Skin of body (tissue), 3 donors: ENCODE measurements at places on chromosomes 3 and 15.

DNA sequence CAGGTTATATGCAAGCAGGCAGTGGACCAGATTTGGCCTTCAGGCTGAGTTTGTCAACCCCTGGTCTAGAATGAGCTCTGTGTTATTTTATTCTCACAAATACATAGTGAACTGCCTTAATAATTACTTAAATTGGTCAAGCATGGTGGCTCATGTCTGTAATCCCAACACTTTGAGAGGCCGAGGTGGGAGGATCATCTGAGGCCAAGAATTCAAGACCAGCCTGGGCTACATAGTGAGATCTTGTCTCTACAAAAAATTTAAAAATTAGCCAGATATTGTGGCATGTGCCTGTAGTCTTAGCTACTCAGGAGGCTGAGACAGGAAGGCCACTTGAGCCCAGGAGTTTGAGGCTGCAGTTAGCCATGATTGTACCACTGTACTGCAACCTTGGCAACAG is 15.0 kb downstream of the PLS1 start:
- DNase-seq = no peak

GRCh38 chr15:101159096-101159935 is 92.5 kb downstream of the CHSY1 start:
- no peak for DNase-seq

DNA sequence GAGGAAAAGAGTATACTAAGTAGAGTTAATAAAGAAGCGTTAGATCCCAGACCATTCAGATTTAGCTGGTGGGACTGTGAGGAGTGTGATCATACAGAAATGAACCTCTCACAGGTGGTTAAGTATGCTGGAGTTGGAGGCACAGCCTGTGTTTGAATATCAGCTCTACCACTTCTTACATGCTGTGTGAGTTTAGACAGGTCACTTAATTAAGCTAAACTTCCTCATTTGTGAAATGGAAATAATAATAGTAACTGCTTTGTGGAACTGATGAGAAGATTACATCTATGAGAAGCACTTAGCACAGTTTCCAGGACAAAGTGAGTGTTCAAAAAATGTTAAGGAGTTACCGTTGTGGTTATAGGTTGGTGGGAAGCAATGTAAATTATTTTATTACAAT is 8.4 kb downstream of the ACP3 start:
- DNase-seq = no peak

- no peak for DNase-seq
Observed at GRCh38 chr3:139928708-139929505, 6.1 kb upstream of the CLSTN2 start.
